ENCODE measurements at places on chromosomes 12 and 14.

GRCh38 chr12:48075832-48076231 lies 30.0 kb downstream of the SENP1 start:
- no peak for DNase-seq

DNA sequence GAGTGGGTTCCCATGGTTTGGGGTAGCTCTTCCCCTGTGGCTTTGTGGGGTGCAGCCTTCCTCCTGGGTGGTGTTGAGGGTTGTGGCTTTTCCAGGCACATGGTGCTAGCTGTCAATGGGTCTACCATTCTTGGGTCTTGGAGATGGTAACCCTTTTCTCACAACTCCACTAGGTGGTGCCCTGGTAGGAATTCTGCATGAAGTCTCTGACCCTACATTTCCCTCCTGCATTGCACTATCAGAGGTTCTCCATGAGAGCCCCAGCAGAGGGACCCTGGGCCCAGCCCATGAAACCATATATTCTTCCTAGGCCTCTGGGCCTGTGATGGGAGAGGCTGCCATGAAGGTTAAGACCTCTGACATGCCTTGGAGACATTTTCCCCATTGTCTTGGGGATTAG lies 1093.3 kb downstream of the SLC16A7 start:
- DNase-seq: no peak

DNA sequence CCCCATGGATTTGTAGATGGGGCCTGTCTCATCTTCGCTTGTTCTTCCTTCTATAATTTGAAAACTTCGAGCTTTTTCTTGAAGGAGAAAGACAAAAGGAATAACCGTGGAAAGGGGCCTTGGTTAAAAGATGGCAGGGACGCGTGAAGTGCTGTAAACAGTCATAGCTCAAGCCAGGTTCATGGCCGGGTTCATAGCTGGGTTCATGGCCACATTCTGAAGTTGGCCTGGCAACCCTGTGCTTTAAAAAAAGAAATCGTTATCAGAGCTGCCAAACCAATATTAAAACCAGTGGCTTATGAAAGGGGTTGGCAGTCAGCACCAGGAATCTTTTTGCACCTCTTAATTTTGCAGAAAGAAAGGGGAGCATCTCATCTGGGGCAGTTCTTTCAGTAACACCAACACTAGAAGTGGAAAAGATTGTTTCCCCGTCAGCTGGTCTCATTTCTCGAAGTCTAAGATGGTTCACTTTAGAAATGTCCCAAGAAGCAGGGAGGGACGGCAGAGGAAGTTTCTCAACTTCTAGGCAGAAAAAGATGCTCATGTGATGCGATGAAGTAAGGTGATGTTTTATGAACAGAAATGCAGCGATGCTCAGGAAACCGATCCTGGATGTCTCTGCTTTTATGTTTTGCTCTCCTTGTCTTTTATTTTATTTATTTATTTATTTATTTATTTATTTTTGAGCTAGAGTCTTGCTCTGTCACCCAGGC lies 193.1 kb upstream of the TBX3 start:
- no peak for DNase-seq

DNA sequence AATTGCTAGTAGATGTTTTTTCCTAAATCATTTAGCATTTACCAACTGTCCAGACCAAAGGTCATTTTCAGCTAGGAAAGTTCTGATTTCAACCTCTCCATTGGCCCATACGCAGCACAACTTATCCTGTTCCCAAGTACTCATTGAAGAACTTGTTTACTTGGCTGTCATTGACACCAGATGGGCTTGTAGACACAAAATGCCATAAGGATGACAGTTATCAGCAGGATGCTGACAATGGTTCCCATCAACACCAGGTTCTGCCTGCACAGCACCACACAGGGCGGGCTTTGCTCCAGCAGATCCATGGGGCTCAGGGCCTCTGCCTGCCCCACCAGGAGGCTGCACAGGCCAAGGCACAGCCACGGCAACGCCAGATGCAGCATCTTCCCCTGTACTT lies 36.5 kb upstream of the TMPRSS12 start:
- DNase-seq: no peak

DNA sequence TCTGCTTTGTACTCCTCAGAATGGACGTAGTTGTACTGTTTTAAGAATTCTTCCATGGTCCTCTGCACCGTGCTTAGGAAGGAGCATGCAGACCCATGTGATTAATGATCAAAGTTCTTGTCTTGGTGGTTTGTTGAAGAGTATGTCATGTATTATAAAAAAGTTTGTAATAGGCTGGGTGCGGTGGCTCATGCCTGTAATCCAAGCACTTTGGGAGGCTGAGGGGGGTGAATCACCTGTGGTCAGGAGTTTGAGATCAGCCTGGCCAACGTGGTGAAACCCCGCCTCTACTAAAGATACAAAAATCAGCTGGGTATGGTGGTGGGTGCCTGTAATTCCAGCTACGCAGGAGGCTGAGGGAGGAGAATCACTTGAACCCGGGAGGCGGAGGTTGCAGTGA lies 61.8 kb upstream of the RTL1 start:
- DNase-seq: no peak

GRCh38 chr14:26217778-26218177 lies 380.1 kb downstream of the NOVA1 start:
- DNase-seq: no peak

DNA sequence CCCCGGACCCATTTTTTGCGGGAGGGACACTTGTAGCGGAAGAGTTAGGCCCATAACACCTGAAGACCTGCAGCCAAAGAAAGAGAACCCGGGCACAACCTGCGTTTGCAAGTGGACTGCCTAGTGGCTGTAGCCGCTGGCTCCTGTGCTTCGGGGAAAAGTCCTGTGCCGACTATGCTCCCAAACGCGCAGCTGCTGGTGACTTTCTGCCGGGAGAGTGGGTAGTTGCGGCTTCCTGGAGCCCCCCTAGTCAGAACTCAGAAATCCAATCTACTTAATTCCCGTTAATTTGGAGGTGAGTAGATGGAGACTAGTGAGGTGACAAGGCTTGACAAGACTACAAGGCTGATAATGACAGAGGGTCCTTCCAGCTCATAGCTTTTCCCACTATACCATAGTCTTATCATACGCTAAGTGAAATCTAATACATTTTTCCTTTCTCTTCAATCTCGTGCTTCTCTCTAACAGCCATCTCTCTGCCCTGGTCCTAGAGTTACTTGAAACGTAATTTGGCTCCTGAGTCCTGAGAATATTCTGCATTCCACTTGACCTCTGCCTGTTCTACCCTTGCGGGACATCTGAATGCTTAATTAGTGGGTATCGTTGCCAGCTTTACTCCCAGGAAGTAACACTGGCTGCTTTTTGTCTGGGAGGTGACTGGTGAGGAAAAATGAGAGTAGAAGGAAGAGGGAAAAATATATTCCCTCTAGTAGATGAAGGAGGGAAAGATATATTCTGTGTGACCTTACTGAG lies 556 bp downstream of the MTHFD1 start:
- peak; percentile 47 for DNase-seq

GRCh38 chr14:65170318-65170717 lies 68.0 kb upstream of the MAX start:
- no peak for DNase-seq

GRCh38 chr14:104658325-104658712 lies 31.1 kb upstream of the INF2 start:
- no peak for DNase-seq

- DNase-seq: no peak
Measured at GRCh38 chr14:68962681-68963080, 16.4 kb downstream of the ACTN1 start.

DNA sequence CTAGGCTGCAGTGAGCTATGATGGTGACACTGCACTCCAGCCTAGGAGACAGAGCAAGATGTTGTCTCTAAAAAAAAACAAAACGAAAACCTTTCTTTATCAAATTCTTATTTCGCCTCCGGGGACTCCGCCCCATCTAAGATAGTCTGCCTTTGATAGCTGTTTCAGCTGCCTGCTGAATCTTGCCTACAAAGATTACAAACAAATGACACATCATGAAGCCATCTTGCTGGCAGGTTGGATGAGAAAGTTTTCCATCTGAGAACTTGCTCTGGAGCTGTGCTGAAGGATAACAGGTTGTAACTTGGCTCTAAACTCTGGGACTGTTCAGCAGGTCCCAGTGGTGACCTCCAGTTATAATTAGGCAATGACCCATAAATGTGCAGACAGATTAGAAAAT lies 41.8 kb upstream of the AEBP2 start:
- no peak for DNase-seq

DNA sequence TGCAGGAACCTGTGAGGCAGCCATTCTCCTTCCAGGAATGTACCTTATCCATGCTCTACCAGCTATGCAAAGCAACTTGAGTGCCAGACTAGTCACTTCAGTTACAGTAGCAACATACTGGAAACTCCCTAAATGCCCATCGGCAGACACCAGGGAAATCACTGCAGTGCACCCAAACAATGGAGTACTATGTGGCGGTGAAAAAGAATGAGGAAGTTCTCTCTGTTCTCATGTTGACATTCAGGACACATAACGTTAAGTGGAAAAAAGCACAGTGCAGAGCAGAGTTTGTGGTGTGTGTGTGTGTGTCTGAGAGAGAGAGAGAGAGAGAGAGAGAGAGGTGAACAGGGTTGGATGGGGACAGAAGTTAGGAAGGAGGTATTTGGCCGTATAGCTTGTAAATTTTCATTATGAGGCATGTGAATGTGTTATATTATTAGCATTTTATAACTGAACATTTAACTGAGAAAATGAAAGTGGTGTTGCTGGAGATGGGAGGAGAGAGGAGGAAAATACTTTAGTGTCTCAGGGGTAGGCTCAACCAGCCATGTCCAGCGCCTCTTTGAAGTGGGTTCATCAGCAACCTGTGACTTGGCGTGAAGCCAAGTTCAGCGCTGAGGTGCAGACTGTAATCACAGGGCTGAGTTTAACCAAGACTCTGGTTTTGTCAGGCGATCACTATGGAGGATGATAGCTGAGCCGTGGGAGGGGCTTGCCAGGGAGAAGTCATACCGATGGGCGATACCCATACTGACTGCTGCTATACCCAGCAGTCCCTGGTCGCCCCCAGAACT lies 17.3 kb downstream of the TNFAIP2 start:
- no peak for DNase-seq

DNA sequence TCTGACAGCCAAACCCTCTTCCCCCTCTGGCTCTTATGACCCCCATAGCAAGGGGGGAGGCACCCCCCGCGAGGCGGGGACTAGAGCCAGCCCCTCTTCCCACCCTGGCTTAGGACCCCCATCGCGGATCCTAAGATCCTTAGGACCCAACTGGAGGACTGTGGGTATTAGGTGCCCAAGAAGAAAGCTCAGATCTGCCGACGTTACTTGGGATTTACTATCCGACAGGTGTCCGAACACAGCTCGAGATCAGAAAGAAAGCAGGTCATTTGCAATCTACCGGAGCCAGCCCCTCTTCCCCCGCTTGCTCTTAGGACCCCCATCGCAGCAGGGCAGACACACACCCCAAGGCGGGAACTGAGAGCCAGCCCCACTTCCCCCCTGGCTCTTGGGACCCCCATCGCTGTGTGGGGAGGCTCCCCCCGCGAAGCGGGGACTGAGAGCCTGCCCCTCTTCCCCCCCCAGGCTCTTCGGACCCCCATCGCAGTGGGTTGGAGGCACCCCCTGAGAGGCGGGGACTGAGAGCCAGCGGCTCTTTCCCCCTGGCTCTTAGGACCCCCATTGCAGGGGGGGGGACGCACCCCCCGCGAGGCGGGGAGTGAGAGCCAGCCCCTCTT lies 46.8 kb downstream of the DDX11 start:
- DNase-seq: no peak

DNA sequence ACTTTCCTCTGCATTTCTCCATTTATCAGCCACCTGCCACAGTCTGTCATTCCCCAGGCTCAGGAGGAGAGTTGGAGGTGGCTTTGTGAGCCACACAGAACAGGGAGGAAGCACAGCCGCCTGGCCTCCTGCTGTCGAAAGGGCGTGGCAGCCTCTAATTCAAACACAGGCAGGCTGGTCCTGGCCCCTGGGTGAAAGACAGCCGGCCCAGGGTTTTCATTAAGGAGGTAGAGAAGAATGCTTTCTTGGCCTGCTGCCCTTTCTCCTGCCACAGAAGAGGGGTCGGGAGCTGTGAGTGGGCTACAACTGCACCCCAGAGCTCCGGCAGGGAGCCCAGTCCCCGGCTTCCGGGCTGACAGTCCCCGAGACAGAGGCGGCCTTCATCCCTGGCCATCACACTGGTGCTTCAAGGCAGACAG lies 108.6 kb upstream of the FZD10 start:
- DNase-seq: no peak

DNA sequence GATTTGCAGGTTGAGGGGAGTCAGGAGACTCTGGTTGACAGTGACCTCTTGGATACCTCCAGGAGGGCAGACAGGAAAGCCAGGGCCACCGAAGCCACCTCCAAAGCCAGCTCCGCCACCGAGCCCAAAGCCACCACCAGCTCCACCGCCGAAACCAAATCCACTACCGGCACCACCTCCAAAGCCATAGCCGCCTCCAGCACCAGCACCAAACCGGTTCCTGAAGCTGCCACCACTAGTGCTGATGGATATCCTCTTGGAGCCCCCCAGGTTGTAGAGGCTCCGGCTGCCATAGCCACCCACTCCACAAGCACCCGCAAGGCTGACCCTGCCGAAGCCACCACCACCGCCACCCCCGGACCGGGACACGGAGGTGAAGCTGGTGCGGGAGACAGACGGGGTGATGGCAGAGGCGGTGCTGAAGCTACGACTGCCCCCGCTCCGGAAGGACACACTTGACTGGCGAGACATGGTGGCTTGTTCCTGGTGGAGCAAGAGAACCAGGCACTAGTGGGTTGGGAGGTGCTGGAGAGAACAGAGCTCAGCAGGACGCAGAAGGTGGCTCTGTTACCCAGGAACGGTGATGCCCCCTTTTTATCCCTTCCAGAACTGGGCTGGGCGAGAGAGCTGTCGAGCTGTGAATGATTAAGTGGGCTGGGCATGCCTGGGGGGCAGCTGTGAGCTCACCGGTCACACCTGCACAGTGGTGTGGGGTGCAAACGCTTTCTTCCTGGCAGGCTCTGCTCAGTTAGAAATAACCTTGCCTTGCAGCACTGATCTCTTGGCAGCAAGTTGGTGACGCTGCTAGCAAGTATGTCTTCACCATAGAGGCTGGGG lies at the start of gene KRT5:
Gene KRT5 (minus strand): TSS at position 569 of the 837 bp plus-strand sequence. CDS start 98 bp downstream, at position 471.
- no peak for DNase-seq

GRCh38 chr14:81537193-81537592 lies 3.5 kb upstream of the SEL1L start:
- DNase-seq: no peak

- DNase-seq: no peak
Measured at GRCh38 chr12:96054244-96054610, 18.8 kb upstream of the LTA4H start.

DNA sequence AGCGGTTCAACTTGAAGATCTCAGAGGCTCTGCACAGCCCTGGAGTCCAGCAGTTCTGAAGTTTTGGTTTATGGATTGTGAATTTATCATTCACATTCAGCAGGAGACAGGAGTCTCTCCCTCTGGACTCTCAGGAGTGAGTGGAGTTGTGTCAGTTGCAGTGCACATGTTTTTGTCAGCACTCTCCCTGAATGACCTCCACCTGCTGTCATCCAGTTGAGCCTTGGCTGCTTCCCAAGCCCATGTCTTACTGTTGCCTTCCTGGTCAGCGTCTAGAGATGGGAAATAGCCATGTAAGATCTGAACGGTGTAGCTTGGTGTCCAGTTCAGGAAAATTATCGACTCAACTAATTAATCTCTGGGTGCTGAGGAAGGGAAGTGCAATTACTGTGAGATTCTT lies 133.2 kb downstream of the PRKCH start:
- DNase-seq: no peak

- no peak for DNase-seq
Measured at GRCh38 chr14:105466531-105467248, 7.9 kb upstream of the CRIP2 start.
